CD4-positive, alpha-beta T cell (primary cell): ENCODE measurements at places on chromosomes 13 and 19. TPM values are rescaled to one million over a fixed set of nuclear protein-coding genes. Genes with fewer than 3 reads are reported as not detected.
A peak's percentile ranks its signal among the peaks of the same experiment; 100 is the strongest.

The PCCA gene
- 5.2 TPM for total RNA-seq

The ZSCAN5A gene
- total RNA-seq: 4.4 TPM

The CEACAM16 gene
- total RNA-seq: not detected

The PINLYP gene
- not detected for total RNA-seq

DNA sequence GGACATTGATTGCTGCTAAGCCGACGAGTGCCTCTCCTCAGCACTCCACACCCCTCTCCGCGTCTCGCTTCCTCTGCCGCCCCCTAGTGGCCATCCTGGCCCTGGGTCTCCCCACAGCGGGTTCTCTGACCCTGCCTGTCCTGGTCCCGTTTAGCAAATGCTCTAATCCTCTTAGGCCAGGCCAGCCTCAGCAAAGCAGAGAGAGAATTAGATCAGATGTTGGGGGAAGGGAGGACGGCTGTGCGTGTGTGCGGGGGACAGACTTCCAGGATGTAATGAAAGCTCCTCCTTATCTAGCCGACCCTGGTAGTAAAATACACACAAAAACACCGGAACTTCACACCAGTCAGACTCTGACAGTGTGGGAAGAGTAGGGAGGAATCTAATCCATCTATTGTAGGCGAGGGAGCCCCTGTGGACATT is 4.5 kb downstream of the TPRX2 start:
- peak; percentile 85 for DNase-seq

DNA sequence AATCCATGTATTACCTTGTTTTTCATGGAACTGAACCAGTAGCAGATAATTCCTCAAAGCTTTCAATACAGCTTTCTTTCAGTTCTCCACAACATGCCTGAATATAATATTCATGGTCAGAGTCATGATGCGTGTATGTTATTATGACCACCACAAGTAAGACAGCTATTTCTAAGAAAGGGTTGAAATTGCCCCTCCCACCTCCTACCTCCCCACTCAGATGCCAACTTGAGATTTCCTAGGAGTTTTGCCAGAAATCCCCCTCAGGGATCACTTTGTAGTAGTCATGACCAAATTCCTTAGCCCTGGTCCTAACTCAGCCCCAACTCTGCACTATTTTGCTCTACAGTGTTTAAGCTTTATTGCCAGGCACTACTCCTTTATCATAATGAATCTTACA is 69.9 kb upstream of the RAP2A start:
- DNase-seq: no peak

- DNase-seq: no peak
These were observed 56.6 kb downstream of the TBC1D4 start for GRCh38 chr13:75425216-75426009.

GRCh38 chr13:94280349-94280748 is 199.1 kb downstream of the DCT start:
- no peak for DNase-seq

GRCh38 chr19:4493929-4494690 is 22.0 kb downstream of the HDGFL2 start:
- no peak for DNase-seq

DNA sequence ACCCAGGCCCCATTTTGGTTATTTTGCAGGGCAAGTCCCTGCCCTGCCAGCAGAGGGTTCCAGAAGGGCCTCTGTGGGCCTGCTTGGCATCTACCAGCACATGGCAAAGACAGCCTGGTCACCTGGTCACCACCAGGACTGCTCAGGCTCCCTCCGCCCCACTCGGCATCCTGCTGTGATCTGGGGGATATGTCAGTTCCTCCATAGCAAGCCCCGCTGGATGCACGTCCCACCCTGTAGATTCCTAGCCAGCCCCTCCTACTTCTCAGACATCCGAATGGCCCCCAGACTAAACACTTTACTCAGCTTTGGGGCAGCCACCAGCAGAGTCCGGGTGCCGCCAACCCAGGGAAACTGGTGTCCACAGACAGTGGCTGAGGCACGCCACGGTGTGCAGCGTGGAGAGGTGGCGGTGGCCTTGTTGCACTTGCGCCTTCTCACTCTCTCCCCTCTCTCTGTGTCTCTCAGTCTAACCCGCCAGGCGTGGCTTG is 31.8 kb upstream of the USE1 start:
- peak; percentile 41 for DNase-seq

- no peak for DNase-seq
These were observed 111.0 kb downstream of the DOCK9 start for GRCh38 chr13:98866882-98867281.

DNA sequence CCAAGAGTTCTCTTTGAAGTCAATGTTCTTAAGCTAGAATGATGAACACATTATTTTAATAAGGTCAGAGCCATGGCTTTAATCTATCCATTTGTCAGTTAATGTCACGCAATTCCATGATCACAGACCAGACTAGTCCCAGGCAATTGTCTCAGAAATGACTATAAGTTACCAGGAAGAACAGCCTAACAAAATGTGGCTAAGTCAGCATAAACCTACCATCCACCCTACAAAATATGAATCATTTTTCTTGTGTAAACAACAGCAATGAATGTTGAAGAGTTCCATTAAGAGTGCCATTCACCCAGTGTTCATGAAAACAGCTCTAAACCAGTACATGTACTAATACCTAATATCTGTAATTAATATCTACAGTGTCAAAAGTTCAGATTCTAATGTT is 127.5 kb downstream of the KCTD12 start:
- DNase-seq: no peak

GRCh38 chr13:40485611-40486517 is 180.6 kb downstream of the FOXO1 start:
- DNase-seq: peak; percentile 69

DNA sequence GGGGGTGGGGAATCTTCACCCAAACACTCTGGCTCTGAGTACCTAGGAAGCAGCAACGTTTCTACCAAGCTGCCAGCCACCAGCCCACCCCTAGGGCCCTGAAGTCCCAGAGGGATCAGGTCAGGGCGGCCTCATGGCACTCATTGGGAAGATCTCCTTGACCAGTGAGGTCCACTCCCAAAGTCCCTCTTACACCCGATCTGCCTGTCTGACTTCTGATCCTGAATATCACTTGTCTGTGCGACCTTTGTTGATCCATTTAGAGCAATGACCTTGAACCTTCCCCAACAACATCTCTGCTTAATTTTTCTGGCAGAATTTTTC is 2.1 kb upstream of the GNA15 start:
- DNase-seq: no peak

- no peak for DNase-seq
These were observed 198.2 kb upstream of the TMTC4 start for GRCh38 chr13:100872761-100873160.

GRCh38 chr19:11367528-11367927 is 6.9 kb upstream of the SWSAP1 start:
- no peak for DNase-seq

- no peak for DNase-seq
These were observed 26.3 kb downstream of the UBXN6 start for GRCh38 chr19:4431296-4431695.

- no peak for DNase-seq
These were observed 7.7 kb downstream of the UBE2L5 start for GRCh38 chr13:30429721-30430694.
